ENCODE measurements at places on chromosomes 13 and 19.

- no peak for ATAC-seq
Observed at GRCh38 chr13:50403311-50403710, 388.1 kb downstream of the KCNRG start.

GRCh38 chr13:72585254-72585653 lies 142.2 kb downstream of the MZT1 start:
- ATAC-seq, result no peak

GRCh38 chr13:32284927-32285632 lies 30.1 kb downstream of the ZAR1L start:
- no peak for ATAC-seq

- ATAC-seq, result no peak
Observed at GRCh38 chr13:66933527-66933926, 296.6 kb downstream of the PCDH9 start.

- ATAC-seq, result no peak
Observed at GRCh38 chr13:103272770-103273169, 206.6 kb upstream of the SLC10A2 start.

DNA sequence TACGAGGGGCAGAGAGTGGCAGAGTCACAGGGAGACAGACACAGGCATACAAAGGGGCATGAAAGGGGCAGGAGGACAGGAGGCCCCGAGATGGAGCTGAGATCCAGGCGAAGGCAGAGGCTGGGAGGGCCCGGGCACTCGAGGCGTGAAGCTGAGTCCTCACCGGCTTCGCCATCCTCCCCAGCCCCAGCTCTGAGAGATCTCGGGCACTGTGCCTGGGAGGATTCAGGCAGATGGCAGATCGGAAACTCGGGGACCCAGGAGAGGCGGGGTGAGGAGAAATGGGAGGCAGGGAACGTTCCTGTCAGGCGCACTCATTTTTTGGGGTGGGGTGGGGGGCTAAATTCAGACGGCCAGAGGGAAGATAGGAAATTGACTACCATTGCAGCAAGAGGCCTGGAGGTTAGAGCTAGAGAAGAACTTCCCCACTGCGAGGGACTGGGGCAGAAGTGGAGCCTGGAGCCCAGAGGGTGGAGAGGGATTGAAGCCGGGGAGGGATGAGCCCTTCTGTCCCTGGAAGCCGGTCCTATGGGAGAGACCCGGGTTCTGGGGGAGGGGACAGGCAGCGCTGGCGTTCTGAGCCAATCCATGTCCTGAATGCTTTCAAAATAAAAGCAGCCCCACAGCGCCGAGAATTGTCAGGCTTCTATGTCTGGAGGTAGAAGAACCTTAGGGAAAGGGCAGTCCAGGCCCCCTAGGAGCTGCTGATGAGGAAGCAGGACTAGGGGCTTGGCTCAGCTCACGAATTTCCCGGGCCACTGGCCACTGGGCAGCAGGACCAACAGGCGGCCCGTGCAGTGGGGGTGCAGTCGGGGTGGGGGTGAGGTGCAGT lies 12.6 kb downstream of the LRRC4B start:
- ATAC-seq, result no peak

GRCh38 chr19:17049711-17050280 lies 23.2 kb upstream of the CPAMD8 start:
- no peak for ATAC-seq

DNA sequence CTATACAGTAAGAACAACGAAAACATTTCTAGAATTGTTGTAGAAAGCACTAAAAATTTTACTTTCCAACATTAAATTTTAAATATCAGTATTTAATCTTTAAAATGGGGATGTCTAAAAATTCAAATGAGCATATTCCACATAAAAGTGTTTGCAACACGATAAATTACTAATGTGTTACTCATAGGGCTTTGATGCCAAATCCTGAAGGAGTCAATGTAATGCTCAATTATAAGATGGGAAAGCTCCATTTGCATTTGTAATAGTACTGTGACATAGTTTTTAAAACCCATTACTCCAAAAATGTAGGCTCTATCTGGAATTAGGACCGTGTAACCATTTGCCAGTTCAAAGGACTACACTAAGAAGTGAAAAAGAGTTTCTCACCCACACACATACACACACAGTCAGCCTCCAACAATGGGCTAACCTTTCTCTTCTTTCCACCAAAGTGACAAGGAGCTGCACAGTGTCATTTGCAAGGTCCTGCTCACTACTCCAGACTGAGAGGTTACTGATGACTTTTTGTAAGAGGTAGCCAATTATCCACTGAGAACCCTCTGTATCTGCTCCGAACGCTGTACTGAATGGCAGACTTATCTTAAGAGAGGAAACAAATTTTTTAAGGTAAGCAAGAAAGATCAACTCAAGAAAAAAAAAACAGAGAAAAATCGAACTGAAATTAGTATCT lies 26.1 kb upstream of the EEF1AKMT1 start:
- ATAC-seq, result no peak

DNA sequence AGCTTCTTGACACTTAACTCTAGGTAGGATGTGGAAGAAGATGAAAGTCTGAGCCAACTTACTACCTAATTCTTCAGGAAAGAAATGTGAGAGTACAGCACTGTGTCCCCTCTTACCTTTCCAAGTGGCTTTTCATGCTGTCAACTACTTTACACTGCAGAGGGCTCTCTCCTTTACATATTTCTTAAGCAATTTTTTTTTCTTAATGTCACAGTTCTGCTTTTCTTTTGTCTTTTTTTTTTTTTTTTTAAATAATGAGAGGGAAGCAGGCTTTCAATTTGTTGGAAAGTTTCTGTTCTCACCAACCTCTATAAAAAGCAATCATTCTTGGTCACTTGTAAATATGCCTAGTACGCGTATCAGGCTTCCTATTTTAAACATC lies 212.7 kb upstream of the MIR17HG start:
- no peak for ATAC-seq

- ATAC-seq, result no peak
Observed at GRCh38 chr13:43195112-43195511, 171.7 kb downstream of the DNAJC15 start.

GRCh38 chr13:45630791-45631190 lies 15.3 kb upstream of the ERICH6B start:
- no peak for ATAC-seq

DNA sequence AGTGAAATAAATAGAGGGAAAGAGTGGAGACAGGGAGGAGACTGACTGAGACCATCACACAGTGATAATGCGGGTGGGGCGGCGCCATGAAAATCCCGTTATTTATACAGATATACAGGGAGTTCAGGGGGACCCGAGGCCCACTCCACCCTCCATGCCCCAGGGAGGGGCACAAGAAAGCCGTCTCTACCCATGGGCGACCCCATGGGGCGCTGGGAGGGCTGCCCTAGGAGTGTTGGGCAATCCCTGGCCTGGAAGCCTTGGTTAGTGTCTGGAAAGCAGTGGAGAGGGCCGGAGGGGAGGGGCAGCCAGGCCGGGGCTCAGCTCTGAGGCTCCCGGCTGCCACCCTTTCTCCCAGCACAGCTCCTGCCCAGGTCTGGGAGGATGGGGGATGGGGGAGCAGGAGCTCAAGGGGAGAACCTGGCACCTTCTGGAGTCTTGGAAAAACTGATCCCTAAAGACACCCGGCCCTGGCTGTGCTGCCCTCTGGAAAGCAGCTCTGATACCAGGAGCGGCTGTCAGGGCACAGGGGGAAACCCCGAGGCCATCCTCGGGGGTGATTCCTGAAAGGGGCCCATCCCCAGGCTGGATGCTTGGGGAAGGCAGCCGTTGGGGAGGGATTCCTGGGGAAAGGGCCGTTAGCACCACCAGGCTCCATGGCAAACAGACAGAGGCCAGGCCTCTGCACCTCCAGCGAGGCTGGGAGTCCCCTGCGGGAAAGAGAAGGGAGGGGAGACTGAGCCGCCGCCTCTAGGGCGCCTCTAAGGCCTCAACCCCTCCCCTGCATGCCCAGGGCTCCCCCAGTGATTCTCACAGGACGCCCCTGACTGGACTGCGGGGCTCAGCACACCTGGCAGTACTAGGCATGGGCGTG lies 3.0 kb upstream of the PRKD2 start:
- no peak for ATAC-seq

- no peak for ATAC-seq
Observed at GRCh38 chr13:97437729-97438128, 3.8 kb downstream of the RAP2A start.

- ATAC-seq, result no peak
Observed at GRCh38 chr13:99977912-99978798, 3.4 kb upstream of the ZIC2 start.

- ATAC-seq, result no peak
Observed at GRCh38 chr13:100957741-100958140, 283.1 kb upstream of the TMTC4 start.

GRCh38 chr13:43154839-43155238 lies 131.5 kb downstream of the DNAJC15 start:
- ATAC-seq, result no peak

DNA sequence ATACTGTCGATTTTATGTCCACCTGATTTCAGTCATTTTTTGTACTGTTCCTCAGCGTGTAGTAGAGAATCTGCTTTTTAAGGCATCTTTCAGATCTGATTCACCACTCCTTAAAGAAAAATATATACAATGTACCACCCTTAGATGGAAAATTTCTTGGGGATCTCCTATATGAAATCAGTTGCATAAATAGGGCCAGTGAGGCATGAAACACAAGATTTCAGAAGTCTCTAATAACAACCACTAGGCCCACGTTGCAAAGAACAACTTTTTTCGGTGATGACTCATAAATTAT lies 1.4 kb downstream of the USP12 start:
- ATAC-seq, result peak; percentile 39

DNA sequence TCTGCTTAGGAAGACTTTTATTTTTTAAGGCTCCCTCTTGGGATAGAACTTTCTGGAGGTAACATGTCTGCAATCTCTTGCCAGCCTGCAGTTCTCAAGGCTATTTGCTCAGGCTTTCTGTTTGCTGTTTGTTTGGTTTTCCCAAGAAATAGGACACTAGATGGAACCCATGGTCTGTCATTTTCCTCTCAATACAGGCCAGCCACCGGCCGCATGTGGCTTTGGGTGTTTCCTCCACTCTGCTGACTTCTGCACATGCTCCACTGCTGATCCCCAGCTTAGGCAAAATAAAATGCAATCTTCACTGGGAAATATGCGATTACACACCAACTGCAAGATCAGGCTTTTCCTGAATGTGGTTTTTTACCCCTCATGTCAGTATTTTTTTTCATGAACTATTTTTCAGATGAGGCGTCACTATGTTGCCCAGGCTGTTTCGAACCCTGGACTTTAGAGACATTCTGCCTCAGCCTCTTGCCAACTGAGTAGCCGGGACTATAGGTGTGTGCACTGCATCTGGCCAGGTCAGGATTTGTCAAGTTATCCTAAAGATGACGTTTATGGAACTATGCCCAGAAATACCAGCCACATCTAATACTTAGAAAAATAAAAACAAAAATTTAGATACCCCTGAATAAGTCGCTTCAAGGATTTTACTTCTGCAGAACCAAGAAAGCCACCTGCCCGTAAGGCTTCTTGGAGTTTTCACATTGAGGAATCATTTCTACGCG lies 94.3 kb upstream of the PABPC3 start:
- no peak for ATAC-seq

GRCh38 chr13:44244288-44244687 lies 129.3 kb upstream of the SERP2 start:
- no peak for ATAC-seq

GRCh38 chr13:49627831-49628652 lies at the start of gene ARL11:
Gene ARL11, plus strand, starts transcription at chr13:49628507. Its CDS starts 1,941 bp downstream, at chr13:49630448.
- peak; percentile 63 for ATAC-seq

GRCh38 chr13:111602874-111603273 lies 282.4 kb downstream of the TEX29 start:
- ATAC-seq, result no peak

DNA sequence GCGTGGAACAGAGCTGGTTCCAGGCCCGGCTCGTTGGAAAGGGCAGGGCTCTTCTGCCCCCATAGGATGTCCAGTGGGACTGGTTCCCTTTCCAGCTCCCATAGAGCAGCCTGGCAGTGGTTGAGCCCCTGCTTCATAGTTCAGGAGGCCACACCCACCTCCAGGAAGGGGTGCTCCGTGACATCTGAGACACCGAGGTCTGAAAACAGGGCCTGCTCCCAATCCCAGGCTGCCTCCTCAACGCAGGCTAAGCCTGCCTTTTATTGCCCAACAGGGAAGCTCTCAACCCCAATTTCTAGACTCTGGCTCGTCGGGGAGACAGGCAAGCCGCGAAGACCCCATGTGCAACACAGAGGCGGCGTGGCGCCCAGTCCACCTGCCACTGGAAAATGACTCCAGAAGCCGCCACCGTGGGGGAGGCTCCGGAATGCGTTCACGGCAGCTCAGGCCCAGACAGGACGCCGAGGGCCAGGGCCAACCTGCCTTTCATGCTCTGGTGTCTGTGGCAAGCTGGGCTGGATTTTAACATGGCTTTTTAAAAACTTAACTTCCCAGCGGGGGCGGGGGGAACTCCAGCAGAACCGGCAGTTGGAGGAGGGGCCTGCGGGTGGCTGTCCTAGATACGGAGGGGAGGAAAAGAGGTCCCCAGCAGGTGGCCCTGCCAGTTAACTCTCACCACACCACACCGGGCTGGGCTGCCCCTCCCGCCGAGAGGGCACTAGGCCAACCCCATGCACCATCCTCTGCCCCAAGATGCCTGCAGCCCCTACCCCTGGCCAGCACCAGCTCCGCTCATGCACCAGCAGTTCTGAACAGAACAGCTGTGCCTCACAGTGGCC lies 17.9 kb upstream of the TINCR start:
- ATAC-seq, result peak; percentile 50

GRCh38 chr19:33197591-33198000 lies 3.5 kb downstream of the LRP3 start:
- no peak for ATAC-seq

GRCh38 chr13:68064001-68064770 lies 834.0 kb upstream of the PCDH9 start:
- no peak for ATAC-seq

- no peak for ATAC-seq
Observed at GRCh38 chr13:44116562-44117332, 237.0 kb downstream of the LACC1 start.

- ATAC-seq, result no peak
Observed at GRCh38 chr13:48858122-48858902, 117.4 kb upstream of the FNDC3A start.

- no peak for ATAC-seq
Observed at GRCh38 chr13:23506807-23507291, 63.4 kb upstream of the TNFRSF19 start.

GRCh38 chr13:105936816-105937215 lies 598.6 kb downstream of the EFNB2 start:
- no peak for ATAC-seq

DNA sequence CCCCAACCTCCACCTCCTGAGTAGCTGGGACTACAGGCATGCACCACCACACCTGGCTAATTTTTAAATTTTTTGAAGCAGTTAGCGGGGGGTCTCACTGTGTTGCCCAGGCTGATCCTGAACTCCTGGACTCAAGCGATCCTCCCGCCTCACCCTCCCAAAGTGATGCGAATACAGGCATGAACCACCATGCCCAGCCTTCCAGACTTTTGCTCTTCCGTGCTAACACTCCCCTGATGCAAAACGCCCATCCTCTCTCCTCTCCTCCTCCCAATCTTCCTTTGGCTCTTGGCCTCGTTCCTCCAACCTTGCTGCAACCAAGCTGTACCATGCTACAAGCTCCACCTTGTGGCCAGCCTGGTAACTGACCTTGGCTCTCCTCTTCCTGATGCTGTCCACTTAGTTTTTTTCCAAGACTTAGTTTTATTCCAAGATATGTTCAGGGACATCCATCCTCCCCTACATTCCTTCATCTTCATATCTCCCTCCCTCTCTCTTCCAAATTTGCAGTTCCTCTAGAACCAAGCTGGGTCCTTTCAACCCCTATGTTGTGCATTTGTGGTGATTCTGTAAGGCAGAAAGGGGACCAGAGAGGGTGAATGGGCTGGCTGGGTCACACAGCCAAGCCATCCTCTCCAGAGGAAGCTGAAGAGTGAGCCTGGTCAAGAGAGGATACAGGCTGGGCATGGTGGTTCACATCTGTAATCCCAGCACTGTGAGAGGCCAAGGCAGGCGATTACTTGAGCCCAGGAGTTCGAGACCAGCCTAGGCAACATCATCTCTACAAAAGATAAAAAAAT lies 32.8 kb downstream of the TINCR start:
- no peak for ATAC-seq
